SHP77 (cell line): ENCODE measurements at places on chromosomes 12 and 14.

DNA sequence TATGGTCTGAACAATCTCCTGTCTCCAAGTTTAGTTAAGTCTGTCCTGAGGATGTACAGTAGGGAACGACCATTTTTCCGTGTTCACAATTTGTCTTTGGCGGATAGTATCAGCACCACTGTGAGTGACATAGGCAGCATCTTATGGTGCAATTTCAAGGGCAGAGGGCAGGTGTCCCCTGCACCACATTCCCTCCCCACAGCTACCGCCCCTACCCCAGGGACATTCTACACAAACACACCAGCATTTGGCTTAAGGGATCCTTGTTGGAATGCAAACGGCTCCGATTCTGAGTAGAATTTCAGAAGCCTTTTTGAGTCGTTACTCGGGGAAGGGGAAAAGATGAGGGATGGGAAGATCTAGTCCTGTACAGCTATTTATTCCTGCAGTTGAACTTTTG, 25.1 kb upstream of the DICER1 start:
- DNase-seq = no peak

- DNase-seq = no peak
These were observed 99.9 kb upstream of the SLC24A4 start for GRCh38 chr14:92223025-92223424.

DNA sequence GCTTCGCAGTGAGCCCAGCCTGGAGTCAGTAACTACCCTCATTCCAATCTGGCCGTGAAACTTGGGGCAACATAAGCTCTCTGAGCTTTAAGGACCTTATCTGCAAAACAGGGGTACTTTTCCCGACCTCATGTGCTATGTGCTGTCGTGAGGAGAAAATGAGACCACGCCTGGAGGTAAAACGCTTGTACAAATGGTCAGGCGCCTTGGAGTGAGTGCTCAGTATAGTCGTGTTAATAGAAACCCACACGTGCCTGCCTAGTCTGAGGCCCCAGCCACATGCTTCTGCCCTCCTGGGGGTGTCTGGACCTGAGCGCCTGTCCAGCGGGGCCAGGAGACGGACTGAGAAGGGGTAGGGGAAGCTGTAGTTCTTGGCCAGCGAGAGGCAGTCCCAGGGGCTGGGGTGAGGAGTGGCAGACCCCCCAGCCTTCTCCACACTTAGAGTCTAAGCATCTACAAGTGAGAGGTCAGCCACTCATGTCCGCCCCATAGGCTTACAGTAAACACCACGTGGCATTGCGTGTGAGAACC, 4.9 kb downstream of the AQP5 start:
- no peak for DNase-seq

- no peak for DNase-seq
These were observed 96.8 kb downstream of the TXNDC16 start for GRCh38 chr14:52455291-52456088.

GRCh38 chr14:69284170-69284569, 24.2 kb downstream of the GALNT16 start:
- DNase-seq = no peak

GRCh38 chr12:54949073-54949711, 35.4 kb downstream of the TESPA1 start:
- no peak for DNase-seq

DNA sequence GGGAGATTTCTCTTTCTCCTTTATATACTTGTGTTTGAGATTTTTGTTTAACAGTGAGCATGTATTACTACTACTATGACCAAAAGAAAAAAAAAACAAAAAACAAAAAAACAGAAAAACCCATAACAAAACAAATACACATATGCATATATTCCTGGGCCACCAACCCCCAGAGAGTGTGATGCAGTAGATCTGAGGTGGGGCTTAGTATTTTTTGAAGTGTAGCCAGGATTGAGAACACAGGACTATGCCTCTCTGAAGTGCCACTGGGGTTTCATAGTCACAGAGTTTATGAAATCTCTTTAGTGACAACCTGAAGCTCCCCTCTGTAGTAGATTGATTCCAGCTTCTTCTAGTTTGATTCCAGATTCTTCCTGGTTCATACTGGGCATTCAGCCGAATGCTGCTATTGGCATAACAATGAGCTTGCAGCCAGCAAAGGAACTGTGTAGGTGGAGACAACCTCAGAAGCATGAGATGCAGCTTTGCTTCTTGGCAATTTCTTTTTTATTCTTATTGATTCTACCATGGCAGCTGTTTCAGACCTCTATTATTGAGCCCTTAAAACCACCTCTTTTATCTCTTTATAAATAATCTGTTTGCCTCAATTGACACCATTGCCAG, 15.5 kb upstream of the ANO4 start:
- DNase-seq = no peak

DNA sequence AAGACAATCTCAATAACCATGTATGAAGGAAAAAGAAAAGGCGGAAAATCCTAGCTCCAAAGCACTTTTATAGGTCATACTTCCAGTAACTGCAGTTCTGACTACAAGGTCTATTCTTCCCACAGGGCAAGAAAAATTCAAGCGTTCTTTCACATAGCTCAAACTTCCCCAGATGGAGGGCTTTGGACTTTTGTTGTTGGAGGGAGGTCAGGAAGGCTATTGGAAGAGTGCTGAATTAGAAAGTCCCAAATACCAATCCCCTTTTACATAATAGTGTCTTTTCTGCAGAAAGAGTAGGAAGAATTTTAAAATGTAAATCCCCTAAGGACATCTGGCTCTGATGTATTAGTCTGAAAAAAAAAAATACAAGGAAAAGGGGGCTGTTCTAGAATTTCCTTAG, 309.4 kb downstream of the MDGA2 start:
- DNase-seq = no peak

GRCh38 chr12:121444842-121445202, 44.9 kb downstream of the RNF34 start:
- peak; percentile 9 for DNase-seq

- DNase-seq = peak; percentile 74
These were observed at the start of gene LRP1 for GRCh38 chr12:57127726-57128518. TSS of gene LRP1 (plus strand) at chr12:57128483. CDS start at chr12:57128965, 482 bp downstream.

DNA sequence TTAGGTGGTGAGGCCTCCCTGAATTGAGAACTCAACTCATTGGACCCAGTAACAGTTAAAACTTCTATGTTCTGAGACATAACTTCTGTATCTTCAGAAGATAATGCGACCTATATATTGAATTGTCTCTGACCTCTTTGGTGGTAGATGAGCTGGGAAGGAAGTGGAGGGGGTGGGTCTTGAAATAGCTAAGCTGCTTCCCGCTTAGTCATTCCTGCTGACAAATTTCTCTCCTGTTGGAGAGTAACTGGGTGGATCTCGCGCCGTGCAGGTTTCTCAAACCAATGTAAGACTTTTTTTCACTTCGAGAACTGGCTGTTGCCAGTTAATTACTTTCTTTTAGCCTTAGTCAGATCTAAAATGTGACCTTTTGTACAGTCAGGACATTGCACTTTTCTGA, 100.8 kb downstream of the PPHLN1 start:
- DNase-seq = no peak

DNA sequence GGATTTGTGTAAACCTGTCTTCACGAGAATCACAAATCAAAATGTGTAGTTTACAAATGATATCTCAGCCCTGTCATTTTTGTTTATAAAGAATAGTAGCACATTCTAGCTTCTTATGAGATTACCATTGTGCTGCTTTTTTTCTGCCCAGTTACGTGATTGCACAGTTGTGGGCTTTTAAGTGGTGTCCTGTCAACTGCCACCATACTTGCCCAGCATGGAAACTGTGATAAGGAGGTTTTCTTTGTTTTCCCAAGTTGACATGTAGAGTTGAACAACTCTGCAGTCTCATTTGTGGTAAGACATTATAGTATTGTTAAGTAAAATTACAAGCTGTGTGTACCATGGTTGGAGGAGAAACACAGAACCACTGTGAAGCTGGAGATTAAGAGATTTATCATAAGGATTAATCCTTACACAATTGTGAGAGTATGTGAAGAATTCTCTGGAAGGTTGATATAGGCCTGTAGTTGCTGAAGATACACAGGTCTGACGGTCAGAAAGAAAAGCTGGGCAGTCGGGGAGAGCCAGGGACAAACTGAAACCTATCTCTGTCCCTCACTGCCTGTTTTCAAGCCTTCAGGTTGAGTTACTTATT, 12.2 kb downstream of the CHURC1 start:
- no peak for DNase-seq

DNA sequence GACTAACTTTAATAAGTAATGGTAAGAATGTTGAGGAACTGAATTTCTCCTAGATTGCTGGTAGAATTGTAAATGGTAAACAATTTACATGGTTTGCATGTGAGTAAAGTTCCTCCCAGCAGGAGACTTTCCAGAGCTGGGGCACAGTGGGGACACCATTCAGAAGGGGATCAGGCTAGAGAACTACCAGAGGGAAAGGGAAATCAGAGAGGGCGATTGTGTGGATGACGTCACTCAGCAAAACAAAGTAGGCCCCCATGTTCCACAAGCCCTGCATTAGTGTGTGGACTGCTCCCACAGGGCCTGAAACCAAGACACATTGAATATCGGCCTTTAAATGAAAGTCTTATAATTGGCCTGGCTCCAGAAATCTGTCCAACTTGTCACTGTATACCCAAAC, 9.5 kb downstream of the RNASE11 start:
- DNase-seq = no peak

- DNase-seq = peak; percentile 85
These were observed 269.3 kb downstream of the DAD1 start for GRCh38 chr14:22319526-22320361.

GRCh38 chr12:49043856-49044258, 16.7 kb downstream of the KMT2D start:
- no peak for DNase-seq
